ENCODE measurements at places on chromosomes 2 and 18.

GRCh38 chr2:201532686-201533304, 81.3 kb downstream of the STRADB start:
- peak; percentile 90 for DNase-seq

DNA sequence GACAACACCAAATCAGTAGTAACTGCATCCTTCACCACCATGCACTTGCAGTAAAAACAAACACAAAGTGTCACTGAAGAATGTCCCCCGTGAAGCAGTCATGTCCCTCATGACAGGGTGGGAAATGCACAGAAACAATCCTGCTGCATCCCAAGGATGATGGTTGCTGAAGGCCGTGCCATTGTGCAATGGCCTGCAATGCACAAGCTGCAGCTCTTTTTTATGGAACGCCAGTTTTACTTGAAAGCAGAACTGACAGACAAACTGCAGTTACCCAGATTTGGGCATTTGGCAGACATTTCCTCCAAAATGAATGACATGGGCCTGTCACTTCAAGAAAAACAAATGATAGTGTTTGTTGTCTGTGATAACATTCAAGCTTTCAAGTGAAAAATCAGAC, 2.4 kb upstream of the CHST10 start:
- DNase-seq, result no peak

DNA sequence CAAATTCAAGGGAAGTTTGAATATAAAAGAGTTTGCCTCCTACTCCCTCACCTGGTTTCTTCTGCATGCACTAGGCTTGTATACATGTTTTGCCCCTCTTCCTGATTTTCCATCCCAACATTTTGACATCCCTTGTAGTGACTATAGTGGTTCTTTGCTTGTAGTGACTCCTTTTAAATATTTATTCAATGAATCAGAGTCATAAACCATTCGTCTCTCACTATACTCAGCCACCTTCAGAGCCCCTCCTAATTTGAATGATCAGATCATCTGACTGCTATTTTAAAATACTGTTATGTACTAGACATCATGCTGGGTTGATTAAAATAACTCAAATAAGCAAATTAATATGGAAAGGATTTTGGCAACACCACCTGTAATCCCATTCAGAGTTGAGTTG, 492.1 kb upstream of the PIK3C3 start:
- no peak for DNase-seq

DNA sequence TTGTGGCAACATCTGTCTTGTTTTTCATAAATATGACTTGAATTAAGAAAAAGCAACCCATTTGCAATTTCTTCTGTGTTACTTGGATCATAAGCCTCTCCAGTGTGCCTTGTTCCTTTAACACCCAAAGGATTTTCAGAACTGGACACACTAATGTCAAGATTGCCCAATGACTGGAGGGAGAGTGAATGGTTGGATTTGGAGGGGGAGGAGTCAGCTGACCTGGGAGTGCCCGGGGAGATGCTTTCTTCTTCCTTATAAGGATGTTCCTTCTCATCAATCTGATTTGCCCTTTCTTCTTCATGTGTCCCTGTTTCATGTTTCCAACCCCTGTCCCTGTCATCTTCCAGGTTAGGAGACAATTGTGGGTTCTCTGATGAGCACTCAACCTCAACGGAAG, 48.8 kb downstream of the ALPK2 start:
- no peak for DNase-seq

GRCh38 chr2:96528006-96528699, 8.4 kb upstream of the ARID5A start:
- DNase-seq, result peak; percentile 90

GRCh38 chr2:72004201-72004915, 143.3 kb downstream of the CYP26B1 start:
- DNase-seq, result no peak

DNA sequence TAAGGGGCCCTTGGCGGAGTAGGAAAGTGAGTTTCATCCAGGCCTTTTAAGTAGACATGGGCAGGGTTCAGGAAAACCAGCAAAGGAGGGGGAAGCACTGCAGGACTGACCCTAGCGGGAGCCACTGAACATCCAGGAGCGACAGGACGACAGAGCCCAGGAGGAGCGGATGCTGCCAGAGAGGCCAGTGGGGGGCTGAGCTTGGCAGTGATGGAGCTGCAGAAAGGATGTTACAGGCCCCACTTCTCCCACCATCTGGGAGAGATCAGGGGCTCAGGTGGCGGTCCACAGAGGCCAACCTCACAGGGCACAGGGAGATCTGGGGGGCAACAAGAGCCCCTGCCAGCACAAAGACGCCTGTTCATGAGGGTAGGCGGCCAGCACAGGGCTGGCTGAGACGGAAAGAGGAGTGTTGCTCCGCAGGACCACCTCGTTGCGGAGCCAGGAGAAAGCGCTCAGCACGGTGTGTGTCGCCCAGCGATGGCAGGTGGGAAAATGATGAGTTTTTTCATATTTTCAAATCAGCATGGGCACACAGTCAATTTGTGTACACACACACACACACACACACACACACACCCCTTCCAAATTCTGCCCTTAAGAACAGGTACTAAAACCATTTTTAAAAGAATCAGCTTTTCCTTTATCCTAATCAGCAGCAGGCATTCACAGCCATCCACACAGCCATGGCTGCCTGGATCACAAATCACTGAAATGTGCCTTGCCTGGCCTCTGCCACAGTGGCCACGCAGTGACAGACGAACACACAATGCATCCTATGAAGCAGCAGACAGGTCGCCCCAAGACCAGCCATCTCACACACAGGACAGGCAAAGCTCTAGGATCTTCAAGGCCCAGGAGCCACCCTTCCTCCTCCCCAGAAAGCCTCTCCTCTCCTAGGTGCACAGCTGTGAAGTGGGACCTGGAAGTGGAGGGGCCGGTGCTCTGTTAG, 63.2 kb downstream of the NDUFA10 start:
- no peak for DNase-seq

- DNase-seq, result no peak
Observed at GRCh38 chr18:10018289-10018688, 104.5 kb downstream of the VAPA start.

DNA sequence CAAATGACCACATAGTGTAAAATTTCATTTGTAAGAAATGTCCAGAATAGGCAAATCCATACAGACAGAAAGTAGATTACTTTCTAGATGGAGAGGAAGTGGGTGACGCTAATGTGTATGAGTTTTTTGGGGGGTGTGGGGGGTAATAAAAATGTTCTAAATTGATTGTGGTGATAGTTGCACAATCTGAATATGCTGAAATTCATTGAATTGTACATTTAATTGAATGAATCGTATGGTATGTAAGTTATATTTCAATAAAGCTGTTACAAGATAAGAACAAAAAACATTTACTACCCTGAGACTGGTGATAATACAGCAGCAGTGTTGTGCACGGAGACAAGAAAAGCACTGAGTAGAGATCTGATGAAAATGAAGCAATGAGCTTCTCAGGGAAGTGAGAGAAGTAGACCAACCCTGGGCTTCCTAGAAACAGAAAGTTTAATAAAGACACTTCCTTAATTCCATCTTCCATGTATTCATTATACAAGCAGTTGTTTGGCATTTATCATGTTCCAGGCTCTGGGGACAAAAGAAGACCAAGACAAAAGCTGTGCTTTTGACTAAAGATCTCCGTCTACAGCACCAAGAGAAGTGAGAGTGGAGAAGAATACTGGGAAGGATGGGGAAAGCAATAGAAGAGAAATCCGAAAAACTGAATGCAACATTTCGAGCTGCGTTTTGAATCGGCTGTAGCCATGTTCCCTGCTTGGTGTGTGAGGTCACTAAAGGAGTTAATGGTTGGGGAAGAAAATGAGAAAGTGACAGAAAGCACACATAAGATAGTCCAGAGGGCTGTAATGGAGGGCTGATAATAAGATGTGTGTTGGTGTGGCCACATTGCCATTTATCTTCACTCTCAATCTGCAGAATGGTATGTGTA, 1.8 kb upstream of the PDE11A start:
- no peak for DNase-seq

DNA sequence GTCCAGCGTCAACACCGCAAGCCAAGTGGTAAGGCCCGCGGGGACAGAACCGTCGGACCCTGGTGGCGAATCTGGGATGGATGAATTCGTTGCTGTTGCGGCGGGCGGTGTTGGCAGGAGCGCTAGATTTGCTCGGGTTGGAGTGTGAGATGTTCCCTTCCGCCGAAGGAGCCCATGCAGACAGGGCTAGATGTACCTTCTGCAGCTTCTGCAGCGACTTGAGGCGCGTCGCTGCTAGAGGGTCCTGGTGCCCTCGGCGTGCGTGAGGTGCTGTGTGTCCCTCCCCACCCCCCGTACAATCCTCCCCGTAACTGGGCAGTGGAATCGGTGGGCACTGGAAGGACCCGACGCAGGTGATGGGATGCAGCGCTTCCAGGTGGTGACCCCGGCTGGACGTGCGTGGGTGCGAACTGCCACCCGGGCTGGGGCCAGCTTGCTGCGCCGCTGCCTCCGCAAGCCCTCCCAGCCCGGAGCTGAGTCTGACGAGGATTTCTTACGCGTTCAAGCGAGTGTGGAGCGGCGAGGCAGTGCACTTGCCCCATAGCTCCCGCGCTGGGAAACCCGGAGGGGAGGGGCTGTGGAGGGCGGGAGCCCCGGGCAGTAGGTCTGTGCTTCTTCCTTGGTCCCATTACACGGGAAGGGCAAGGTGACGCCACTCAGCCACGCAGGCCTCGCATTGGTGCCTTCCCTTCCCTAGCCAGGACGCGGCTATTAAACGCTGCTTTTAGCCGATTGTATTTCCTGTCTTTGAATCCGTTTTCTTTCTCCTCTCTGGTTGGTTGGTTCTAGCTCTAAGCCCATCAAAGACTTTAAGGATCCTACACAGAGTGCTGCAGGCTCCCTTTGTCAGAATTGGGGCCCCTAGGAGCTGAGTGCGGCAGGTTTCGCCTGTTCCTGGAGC, 34.2 kb downstream of the CHRNA1 start:
- peak; percentile 47 for DNase-seq

GRCh38 chr2:24577481-24577880, 86.4 kb downstream of the NCOA1 start:
- peak; percentile 92 for DNase-seq

- DNase-seq, result no peak
Observed at GRCh38 chr2:67479261-67479660, 82.1 kb downstream of the ETAA1 start.

Measured in activated CD4-positive, alpha-beta T cell treated with anti-CD3 and anti-CD28 coated beads, Interleukin-2, amount 50 U/mL, for 16 hours (primary cell).